ENCODE measurements at places on chromosomes 7 and 10.

DNA sequence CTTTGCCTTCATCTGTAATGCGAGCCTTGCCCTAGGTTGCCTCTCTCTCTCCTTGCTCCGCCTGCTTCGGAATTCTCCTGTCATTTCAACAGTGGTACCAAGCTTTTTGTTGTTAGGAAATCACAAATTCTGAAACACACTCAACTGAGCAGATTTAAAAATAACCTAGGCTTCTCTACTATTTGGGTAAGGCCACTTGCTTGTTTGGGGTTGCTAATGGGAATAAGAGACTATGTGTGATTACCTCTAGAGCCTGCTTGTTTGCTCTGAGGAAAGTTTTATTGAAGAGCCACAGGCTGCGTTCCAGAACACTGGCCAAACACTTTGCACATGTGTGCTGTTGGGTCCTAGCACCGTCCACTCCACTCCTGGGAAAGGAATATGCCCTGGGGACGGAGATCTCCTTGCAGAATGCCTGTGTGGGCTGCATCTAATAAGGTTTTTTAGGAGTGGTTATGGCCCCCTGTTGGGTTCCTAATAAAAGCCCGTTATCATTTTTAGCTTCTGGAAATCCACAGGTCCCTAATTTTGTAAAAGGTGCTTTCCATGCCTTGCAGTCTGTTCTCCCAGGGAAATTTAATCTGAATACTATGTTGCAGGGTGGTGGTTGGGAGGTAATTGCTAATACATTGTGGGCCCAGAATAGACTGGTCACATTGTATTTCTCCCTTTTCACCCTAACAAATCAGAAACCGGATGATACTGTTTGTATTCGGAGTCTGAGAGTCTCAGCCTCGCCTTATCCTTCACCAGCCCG lies 68.7 kb upstream of the KLF6 start:
- no peak for DNase-seq

GRCh38 chr10:78844960-78845607 lies 223.7 kb upstream of the ZMIZ1 start:
- no peak for DNase-seq

GRCh38 chr10:127736222-127736914 lies 617 bp upstream of the FOXI2 start:
- DNase-seq, result no peak

GRCh38 chr7:44177570-44178131 lies 11.6 kb downstream of the GCK start:
- DNase-seq, result no peak
